ENCODE measurements at places on chromosomes 2 and 18.

GRCh38 chr2:235897992-235898391, 270.2 kb downstream of the GBX2 start:
- no peak for DNase-seq

DNA sequence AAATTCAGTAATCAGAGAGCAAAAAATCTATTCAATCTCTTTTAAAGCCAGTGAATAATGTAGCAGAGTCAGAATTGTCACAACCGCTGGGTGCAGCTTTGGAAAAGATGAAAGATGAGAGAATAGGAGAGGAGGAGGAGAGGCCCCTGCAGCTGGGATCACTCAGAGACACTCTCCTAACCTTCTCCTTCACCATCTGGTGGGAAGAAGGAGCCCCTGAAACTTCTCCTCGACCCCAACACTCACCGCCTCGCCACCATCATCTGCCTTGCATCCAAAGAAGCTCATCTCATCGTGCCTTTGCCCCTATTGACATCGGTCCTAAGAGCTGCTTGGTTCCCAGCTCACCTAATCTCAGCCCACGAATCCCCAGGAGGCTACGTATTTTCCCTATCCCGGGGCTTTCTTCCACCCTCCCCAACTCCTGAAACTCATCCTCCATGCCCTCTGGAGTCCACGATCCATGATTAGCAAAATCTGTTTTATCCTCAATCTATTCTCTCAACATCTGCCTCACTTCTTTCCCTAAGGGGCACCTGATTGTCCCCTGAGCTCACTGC, 58.5 kb downstream of the PKDCC start:
- no peak for DNase-seq

DNA sequence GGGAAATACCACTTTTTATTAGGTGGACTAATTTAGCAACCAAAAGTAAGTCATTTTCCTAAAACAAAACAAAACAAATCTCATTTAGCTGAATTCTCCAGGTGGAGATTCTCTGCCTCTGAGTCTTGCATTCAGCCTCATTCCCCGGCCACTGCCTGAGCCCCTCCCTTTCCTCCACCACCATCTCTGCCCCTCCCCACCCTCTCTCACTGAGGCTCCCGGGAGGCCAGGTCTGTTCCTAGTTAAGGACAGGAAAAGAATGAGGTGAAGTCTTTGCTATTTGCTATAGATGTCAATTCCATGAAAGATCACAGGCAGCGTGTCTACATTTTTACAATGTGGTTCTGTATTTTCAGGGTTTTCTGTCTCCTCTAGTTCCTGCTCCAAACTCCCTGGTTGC, 83.0 kb upstream of the SOX11 start:
- no peak for DNase-seq

- no peak for DNase-seq
These were observed 654 bp downstream of the PIK3C3 start for GRCh38 chr18:41955688-41956087.

- DNase-seq = no peak
These were observed 42.3 kb downstream of the SULT1C2 start for GRCh38 chr2:108330979-108331378.

DNA sequence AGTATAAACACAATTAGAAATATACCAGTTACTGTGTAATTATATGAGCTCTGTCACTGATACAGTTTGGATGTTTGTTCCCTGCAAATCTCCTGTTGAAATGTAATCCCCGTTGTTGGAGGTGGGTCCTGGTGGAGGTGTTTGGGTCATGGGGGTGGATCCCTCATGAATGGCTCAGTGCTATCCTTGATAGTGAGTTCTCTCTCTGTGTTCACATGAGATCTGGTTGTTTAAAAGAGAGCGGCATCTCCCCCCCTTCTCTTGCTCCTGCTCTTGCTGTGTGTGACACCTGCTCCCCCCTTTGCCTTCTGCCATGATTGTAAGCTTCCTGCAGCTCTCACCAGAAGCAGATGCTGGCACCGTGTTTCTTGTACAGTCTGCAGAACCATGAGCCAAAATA, 24.1 kb downstream of the MTX2 start:
- DNase-seq = no peak

- peak; percentile 76 for DNase-seq
These were observed 2.3 kb upstream of the NR4A2 start for GRCh38 chr2:156334496-156335478.

GRCh38 chr2:168169097-168169745, 78.2 kb downstream of the STK39 start:
- DNase-seq = no peak

DNA sequence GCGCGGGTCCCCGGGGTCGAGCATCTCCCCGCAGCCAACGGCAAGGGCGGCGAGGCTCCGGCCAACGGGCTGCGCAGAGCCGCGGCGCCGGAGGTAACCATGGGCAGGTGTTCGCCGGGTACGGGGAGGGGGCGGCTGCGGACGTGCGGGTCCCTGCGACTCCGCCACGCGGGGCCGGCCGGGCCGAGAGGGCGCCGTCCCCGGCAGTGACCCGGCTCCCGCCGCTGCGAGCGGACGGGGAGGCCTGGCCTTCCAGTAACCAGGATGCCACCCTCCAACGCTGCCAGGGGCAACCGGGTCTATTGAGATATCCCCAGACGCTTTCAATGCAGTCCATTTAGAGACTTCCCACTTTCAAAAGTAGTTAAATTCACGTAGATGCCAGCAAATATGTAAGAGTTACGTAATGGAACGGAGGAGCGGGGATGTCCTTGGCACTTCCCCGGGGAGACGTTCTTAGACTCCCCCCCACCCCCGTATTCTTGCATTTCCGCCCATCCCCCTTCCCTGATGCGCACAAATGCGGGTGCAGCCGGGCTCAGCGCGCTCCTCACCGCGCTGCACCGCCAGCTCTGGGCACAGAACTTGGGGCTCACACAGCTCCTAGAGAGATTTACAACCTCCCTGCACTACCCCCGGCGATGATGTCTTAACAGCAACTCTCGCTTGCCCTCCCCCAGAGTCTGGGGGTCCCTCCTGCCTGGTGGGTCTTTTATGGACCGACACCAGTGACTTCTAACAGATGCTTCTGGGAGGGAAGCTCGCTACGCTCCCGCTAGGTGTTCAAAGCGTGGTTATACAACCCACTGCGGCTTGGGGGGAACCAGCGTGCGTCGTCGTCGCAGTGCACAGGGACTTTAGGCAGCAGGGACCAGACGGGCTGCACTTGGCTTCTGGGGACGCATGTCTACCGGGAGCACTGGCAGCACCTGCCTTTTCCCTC, 657 bp downstream of the SGPP2 start:
- peak; percentile 20 for DNase-seq

GRCh38 chr2:217510771-217511291, 492.0 kb downstream of the TNS1 start:
- peak; percentile 10 for DNase-seq

- DNase-seq = no peak
These were observed 43.6 kb upstream of the VPS54 start for GRCh38 chr2:64062840-64063239.

GRCh38 chr18:79982736-79983135, 5.6 kb downstream of the TXNL4A start:
- no peak for DNase-seq

- DNase-seq = no peak
These were observed 41.1 kb upstream of the VIT start for GRCh38 chr2:36655453-36655852.

DNA sequence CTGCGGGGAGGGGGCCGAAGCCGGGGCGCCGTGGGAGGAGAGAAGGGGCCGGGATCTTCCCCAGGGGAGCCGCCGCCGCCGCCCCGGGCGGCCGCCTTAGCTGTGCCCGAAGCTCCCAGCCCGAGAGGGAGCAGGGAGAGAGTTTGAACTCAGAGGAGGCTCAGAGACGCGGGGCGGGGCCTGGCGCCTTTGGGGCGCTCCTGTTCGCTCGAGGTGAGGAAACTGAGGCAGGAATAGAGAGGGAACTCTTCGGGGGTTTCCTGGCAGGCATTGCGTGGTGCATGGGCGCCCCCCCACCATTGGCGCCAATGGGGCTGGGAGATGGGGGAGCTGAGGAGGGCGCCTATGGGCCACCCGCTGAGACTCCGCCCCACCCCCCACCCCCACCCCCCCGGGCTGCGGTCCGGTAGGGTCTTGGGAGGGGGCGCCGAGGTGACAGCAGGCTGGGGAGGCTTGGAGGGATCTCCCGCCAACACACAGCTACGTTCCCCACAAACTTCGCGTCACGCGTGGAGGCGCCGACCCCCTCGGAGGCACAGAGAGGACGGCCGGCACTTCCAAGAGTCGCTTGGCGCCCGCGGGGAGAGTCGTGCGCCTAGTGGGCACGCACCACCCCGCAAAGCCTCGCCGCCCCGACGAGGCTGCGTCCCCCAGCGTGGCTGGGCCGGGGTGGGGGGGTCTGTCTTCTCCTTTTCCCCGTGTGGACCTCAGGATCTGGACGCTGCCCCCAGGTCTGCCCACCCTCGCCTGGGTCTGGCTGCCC, 680 bp downstream of the CTDSP1 start:
- peak; percentile 30 for DNase-seq

DNA sequence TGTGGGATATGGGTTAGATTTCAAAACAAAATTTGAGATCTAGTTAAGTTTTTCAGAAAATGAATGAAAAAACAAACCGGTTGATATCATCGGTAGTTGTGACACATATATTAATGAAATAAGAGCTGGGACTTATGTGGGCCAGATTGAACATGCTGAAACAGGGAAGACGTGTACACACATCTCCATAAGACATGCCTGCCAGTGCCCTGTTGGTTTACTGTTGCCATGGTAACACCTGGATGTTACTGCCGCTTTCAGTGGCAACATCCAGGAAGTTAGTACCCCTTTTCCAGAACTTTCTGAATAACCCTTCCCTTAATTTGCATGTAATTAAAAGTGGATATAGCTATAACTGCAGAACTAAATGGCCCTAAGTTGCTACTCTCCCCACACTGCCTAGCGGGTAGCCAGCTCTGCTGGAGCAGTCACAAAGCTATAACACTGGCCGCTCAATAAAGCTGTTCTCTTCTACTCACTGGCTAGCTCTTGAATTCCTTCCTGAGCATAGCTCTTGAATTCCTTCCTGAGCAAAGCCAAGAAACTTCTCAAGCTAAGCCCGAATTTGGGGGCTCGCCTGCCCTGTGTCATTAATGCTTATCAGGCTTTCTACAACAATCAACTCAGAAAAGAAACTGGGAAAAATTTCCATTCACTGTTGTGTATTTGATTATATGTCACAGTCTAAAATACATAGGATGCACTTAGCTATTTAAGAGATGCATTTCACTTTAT, 776.3 kb upstream of the CDH7 start:
- no peak for DNase-seq

GRCh38 chr2:185979546-185980071, 241.0 kb downstream of the FSIP2 start:
- DNase-seq = no peak

- no peak for DNase-seq
These were observed 98.0 kb downstream of the ANKRD44 start for GRCh38 chr2:197212344-197213262.

DNA sequence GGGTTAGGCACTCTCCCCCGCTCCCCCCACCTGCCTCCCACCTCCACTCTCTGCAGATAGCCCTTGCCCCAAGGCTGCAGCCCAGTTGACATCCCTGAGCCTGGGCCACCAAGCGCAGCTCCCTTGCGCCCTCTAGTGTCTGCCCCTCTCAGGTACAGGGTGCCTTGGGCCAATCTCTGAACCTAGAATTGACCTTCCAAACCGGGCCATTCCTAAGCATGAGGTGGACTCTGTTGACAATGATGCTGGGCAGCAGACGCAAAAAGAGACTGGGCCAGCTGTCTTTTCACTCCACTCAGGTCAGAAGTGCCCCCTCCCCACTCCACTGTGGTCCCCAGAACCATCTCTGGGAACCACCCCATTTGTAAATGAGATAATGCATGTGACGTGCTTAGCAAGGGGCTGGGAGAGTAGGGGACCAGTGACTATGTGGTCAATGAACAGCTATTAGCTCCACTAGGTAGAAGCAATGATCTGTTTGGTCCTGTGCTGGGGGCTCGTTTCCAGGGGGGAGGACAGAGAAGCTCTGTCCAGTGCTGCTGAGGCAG, 43.3 kb upstream of the PLB1 start:
- peak; percentile 83 for DNase-seq

DNA sequence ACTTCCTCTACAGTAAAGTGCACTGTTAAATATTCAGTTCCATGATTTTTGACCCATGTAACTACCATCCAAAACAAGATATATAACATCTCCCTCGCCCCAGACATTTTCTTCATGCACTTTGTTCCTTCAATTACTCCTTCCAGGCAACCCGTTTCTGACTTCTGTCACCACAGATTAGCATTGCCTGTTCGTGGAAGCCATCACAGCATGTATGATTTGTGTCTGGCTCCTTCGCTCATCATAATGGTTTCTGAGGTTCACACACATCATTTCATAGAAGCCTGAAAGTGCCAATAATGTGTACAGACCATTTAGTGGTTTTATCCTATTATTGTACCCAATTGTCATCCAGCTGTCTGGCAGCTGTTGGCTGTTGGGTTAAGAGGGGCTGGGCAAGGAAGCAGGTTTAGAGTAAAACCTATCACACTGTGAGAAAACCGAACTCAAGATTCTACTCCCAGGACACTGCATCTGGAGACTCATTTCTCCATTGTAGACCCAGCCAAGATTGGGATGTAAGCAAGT, 16.1 kb downstream of the ARHGAP28 start:
- no peak for DNase-seq

DNA sequence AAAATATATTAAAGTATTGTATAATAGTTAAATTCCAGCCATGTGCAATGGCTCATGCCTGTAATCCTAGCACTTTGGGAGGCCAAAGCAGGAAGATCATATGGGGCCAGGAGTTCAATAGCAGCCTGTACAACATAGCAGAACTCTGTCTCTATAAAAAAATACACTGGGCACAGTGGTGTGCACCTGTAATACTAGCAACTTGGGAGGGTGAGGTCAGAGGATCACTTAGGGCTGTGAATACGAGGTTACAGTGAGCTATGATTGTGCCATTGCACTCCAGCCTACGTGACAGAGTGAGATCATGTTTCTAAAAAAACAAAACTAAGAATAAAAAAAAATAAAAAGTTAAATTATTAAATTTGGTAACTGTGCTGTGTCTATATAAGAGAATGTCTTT, 36.1 kb downstream of the ZRANB3 start:
- no peak for DNase-seq

GRCh38 chr18:58805467-58806187, 59.0 kb upstream of the ZNF532 start:
- no peak for DNase-seq

- no peak for DNase-seq
These were observed 45.8 kb downstream of the DHX57 start for GRCh38 chr2:38829971-38830370.

- no peak for DNase-seq
These were observed 144.6 kb upstream of the SATB2 start for GRCh38 chr2:199602271-199602895.

Data from stimulated activated CD4-positive, alpha-beta T cell treated with anti-CD3 and anti-CD28 coated beads, Interleukin-12 subunit alpha, Interleukin-12 subunit beta, amount 100 ng/mL, for 4 hours (primary cell).